NCI-H1105 treated with DMSO at 0.1 percent for 48 hours (cell line): ENCODE measurements at places on chromosomes 5 and 9.

DNA sequence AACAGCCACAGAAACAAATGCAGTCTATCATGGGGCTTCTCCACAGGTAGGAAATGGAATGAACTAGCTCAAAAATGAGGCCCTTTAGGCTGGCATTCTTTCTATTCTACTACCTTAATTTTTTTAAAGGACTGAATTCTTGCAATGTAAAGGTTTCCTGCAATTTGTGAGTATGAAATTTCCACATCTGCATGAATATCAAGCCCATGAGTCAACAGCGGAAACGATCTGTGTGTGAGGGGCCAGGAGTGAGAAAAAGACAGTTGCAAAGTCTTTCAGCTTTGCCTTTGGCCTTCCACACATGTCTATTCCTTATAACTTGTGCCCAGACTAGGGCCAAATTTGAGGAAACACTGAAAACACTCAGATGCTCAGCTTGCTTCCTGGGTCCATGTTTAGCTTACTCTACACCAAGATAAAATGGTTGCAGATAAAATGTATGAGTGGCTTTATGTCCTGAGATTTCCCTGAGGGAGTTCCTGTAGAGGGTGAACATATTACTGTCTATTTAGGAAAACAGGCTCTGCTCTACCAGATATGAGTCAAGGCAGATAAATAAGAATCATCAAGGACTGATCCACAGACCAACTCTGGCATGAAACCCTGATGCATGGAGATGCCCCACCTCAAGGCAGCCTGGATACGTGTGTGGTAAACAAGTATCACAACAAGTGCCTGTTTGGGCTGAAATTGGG is 46.5 kb downstream of the RETREG1 start:
- DNase-seq: no peak

- no peak for DNase-seq
These were observed 15.8 kb downstream of the DAB2IP start for GRCh38 chr9:121667214-121667613.

DNA sequence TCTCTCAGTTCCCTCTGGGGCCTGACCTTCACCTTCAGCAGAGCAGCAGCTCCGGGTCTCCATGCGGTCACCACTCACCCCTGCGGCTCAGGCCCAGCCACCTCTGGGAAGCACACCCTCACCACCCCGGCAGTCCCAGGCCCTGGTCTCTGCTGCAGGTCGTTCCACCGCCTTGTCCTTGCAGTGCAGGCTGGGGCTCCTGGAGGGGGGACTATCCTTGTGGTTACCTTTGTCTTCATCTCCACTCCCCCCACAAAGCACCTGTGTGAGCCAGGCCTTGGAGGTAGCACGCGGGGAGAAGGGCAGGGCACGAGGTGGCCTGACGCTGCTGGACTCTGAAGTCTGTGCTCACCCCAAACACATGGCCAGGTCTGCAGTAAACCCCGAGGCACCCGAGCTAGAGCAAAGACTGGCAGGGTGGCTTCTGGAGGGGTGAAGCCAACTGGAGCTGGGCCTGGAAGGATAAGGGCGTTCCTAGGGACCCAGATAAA is 33.2 kb upstream of the RXRA start:
- no peak for DNase-seq

DNA sequence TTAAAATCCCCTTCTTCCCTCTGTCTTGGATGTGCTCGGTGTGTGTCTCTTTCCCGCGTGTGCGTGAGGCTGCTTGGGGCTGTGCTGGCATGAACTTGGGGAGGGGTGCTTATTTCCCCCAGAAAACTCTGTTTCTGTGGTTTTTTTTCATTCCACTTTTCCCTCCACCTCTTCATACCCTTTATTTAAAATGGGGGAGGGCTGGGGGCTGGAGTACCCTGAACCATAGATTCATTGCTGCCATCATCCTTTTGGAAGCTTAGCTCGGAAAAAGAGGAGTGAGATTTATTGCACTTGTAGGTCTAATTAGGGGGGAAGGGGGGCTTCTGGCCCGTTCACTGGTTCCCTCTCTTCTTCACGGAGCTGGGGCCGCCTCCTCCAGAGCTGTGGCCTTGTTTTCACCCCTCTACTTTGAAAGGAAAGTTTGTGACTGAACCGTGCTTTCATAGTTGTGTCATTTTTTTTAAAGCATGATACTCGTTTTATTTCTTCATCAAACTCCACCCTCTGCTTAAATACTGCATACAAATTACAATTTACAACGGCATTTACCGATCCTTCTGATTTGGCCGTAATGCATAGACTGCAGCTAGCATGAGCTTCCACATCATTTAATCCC is 2.9 kb downstream of the NR2F1 start:
- DNase-seq: no peak

GRCh38 chr9:83936523-83936922 is 15.3 kb upstream of the KIF27 start:
- DNase-seq: no peak

DNA sequence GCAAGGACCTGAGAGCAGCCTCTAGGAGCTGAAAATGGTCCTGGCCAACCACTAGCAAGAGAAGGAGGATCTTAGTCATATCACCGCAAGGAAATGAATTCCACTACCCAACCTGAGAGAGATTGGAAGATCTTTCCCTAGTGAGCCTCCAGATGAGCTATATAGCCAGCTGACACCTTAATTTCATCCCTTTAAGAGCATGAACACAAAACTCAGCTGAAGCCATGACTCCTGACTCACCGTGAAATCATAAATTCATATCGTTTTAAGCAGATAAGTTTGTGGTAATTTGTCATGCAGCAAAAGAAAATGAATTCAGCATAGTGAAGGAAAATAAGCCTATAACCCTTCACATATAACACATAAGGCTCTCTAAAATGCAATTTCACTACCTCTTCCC is 23.5 kb downstream of the MAPKAP1 start:
- DNase-seq: no peak

DNA sequence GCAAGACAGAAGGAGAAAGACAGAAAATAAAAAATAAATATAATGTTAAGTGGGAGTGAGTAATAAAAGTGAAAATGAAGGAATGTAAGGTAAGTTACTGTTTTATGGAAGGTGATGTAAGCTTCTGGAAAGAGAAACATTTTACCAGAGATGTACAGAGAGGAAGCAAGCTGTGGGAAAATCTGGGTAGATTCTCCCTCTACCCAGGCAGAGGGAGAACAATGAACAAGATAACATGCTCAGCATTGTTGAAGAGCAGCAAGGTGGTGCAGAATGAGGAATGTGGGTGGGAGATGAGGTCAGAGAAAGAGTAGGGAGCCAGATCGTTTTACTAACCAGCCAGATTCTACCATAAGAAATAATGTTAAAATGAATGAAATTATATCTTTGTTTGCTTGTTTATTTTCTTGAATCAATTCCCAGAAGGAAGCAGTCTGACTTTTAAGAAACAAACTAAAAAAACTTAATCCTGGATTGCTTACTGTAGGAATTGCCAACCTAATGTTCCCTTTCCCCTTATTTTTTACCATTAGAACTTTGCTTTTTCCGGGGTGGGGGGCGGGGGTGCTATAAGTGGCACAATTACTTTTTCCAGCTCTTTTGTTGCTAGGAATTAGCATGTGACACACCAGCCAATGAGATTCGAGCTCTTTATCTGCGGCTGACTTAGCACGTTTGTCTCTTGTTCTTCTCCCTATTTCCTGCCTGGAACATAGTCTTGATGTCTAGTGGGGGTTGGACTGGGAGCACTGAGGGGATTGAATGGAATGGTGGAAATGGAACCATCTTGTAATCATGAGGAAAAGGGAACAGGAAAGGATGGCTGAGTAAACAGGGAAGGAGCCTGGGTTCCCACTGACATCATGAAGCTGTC is 356.7 kb downstream of the TMEM167A start:
- no peak for DNase-seq

DNA sequence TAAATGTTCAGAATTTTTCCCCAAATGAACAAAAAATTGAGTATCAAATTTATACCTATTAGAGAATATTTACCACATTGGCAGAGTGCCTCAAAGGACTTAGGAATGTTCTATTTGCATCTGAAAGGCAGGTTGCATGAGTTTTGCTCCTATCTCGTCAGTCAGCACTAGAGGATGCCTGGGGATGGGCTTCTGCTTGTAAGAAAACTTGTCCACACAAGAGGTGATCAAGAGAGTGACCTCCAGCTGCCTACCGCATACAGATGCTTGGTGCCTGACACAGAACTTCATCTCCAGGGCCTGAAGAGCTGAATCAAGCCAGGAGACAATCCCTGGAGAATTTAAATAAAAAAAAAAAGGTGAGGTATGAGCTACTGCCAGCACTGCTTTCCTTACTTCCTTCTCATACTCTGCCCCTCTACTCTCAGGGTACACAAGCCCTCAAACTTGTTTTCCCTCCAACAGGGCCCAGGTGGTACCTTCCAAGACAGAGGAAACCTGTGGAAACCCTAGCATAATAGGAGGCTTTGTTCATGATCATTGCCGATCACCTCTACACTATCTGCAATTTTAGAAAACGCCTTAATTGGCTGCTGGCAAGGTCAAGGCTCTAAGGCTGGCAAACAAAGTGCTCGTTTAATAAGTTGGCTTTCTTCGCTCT is 166.6 kb downstream of the ELAVL2 start:
- no peak for DNase-seq

- DNase-seq: no peak
These were observed 137.5 kb downstream of the RGS3 start for GRCh38 chr9:113600871-113601614.

- no peak for DNase-seq
These were observed 343.7 kb downstream of the EBF1 start for GRCh38 chr5:158755986-158756385.
